Foreskin keratinocyte (primary cell): ENCODE measurements at places on chromosomes 2 and 18. TPM values are rescaled to one million over a fixed set of nuclear protein-coding genes. Genes with fewer than 3 reads are reported as not detected.

The MSGN1 gene
- polyA plus RNA-seq, result not detected in 2 replicates

The CKAP2L gene
- 9.2 and 13.4 TPM in 2 replicates for polyA plus RNA-seq

The LOXHD1 gene
- not detected in 2 replicates for polyA plus RNA-seq

DNA sequence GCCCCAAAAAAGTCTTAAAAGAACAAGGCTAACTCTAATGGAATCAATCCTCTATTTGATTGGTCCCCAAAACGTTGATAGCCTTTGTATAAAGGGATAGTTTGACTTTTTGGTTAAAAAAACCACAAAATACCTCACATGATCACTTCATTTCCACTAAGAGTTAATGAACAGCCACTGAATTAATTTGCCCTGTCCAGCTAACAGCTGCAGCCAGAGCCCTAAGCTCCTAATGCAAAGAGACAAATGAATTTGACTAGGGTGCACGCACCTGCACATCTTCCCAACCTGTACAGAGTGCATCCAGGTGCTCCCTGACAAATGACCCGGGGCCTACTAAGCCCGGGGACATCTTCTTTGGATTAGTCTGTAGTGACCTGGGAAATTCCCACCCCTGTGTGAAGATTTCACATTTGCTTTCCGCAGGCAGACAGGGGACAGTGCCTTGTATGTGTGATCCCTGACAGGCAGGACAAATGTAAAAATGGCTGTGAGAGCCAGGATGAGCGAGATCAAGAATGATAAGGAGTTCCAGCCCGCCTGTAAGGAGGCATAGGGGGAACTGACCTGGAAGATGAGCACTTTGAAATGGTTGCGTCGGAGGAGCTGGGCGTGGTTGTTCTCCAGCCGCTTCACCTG is 893 bp downstream of the CAVIN2 start:
- no peak for DNase-seq

DNA sequence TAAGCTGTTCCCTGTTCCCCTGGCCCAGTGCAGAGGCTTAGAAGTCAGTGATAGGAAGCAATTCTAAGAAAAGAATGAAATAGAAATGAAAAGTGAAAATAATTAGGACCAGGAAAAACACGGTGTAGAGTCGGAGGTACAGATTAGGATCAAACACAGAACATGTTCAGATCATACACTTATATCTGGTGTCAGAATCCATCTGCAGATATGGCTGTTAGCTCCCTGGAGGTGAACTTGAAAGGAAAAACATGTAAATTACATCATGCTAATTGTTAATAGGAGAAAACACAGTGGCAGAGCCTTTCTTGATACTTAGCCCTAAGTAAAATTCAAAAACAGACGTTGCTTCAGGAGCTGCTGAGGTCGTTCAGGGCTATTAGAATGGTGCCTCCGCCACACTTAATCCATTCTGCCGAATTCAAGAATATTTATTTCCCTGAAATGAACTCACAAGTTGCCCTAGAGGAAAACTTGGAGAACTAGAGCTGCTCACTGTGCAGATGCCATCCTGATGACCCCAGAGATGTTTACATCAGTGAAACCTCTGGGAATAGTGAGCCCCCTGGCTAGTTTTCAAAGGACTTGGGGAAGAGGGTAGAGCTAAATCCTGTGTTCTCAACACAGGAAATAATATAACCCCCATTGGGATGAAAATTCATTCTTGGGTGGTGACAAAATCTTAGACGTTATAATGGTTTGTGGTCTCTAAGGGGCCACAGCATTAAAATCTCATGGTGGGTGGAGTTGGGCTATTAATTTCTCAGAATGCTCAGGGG is 27.5 kb downstream of the LPIN1 start:
- no peak for DNase-seq

DNA sequence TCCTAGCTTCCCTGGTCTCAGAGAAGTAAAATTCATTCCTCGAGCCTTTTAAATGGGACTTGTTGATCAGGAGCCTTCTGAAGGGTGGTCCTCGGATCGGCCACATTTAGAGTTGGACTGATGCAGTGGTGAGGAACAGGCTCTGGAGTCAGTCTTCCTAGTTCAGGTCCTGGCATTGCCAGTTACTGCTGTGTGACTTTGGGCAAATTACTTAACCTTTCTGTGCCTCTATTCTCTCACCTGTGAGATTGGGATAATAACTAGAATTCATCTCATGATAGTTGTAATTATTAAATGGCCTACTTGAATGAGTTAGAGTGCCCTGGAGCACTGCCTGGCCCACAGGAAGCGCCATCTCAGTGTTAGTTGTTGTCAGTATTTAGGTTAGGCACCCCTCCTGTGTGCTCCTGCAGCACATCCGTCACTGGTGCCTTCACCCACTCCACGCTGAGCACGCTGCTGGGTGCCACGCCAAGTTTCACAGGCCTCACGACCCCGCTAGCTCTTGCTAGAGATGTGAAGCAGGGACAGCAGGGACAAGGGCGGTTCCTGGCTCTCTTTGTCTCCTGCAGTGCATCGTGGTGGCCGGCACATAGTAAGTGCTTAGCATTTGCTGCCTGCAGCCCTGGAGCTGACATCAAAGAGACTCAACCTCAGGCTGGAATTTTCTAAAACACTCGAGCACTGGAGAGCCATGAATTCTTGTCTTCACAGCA is 122.9 kb downstream of the FAM210A start:
- DNase-seq, result no peak

DNA sequence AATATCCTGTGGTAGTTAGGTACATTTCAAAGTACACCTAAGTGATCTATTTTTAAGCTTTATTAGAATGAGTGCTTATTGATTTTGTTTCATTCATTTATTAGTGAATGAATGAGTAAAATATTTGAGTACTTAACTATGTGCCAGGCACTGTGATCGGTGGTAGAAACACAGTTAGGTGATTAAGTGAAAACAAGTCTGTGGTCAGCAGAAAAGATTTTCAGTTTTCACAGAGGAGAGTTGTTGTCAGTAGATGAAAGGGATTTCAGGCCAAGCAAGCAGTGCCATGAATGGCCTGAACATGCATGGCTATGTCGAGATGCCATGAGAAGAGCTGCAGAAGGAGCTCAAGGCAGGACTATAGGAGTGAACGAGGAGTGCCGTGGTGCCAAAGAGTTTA is 85.9 kb downstream of the SPTBN1 start:
- no peak for DNase-seq
